Fibroblast of skin of right quadriceps (primary cell): ENCODE measurements at places on chromosomes 16 and 17.
A peak's percentile ranks its signal among the peaks of the same experiment; 100 is the strongest.

DNA sequence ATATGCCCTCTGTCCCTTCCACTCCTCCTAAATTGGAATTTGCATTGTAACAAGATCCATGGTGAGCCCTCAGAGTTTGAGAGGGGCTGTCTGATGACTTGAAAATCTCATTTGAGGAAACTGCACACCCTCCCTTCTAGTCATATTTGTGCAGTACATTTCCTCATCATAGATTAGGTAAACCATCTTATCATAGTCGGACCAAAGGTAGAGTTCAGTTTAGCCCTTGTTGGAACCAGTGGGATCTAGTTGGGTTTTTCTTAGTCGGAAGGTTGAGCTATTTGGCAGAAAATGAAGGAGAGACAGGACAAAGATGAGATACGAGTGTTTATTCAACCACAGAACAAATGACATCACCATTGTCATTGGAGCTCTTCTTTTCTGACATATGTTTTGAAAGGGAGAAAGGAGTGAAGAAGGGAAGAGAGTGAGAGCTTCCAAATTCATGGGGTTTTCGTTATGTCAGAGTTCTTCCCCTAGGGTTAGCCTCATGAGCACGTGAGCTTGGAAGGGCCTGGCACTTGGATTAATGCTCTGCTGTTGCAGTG is 15.8 kb upstream of the KRT20 start:
- DNase-seq = no peak

DNA sequence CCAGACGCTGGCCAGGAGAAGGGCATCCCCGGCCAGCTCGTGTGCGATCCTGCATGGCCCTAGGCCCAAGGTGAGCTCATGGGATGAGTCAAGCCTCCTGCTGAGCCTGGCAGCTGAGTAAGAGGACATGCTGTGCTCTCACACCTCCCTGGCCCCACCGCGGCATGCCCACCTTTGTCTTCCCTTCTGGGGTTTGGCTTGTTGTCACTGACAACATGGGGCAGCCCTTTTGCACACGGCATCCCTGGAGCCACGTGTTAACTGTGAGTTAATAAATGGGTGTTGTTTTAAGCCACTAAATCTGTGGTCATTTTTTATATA is 8.9 kb upstream of the TNS4 start:
- DNase-seq = peak; percentile 46

- DNase-seq = no peak
Observed at GRCh38 chr16:23071196-23072083, 77.8 kb downstream of the USP31 start.

GRCh38 chr17:21240369-21241055 is 12.7 kb downstream of the NATD1 start:
- no peak for DNase-seq
